ENCODE measurements at places on chromosomes 3 and 15. TPM values are rescaled to one million over a fixed set of nuclear protein-coding genes. Genes with fewer than 3 reads are reported as not detected.

DNA sequence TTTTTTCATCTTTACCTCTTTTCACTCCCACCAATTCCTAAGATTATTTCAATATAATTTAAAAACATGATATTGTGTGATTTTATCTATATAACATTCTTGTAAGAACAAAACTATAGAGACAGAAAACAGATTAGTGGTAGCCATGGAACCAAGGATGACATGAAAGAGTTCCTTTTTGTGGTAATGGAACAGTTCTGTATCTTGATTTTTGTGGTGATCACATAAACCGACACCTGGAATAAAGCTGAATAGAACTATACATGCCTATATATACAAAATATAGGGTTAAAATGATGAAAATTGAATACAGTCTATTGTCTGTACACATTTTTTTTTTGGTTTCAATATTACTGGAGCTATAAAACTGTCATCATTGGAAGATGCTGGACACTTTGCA, 945.4 kb downstream of the SI start:
- no peak for DNase-seq
- H3K27ac ChIP-seq: no peak overlapping the region
- no peak overlapping the region for H3K4me3 ChIP-seq
- no peaks in the 10 kb centered on the region for H3K4me1 ChIP-seq
- H3K36me3 ChIP-seq: no peaks in the 10 kb centered on the region

Gene CKMT1B
- total RNA-seq: not detected

- DNase-seq: no peak
- no peak overlapping the region for H3K4me3 ChIP-seq
- no peak overlapping the region for H3K27ac ChIP-seq
- H3K36me3 ChIP-seq: no peaks in the 10 kb centered on the region
Measured at GRCh38 chr15:52289629-52290081, 5.9 kb downstream of the MYO5C start.

GRCh38 chr15:83612898-83613635, 40.9 kb upstream of the ADAMTSL3 start:
- H3K4me3 ChIP-seq: no peak overlapping the region
- no peak overlapping the region for H3K27ac ChIP-seq
- no peaks in the 10 kb centered on the region for H3K27me3 ChIP-seq
- H3K36me3 ChIP-seq: no peaks in the 10 kb centered on the region
- DNase-seq: no peak

Measured in chondrocyte (in vitro differentiated cells).